GM12892 (cell line): ENCODE measurements at places on chromosomes 11 and 22.

DNA sequence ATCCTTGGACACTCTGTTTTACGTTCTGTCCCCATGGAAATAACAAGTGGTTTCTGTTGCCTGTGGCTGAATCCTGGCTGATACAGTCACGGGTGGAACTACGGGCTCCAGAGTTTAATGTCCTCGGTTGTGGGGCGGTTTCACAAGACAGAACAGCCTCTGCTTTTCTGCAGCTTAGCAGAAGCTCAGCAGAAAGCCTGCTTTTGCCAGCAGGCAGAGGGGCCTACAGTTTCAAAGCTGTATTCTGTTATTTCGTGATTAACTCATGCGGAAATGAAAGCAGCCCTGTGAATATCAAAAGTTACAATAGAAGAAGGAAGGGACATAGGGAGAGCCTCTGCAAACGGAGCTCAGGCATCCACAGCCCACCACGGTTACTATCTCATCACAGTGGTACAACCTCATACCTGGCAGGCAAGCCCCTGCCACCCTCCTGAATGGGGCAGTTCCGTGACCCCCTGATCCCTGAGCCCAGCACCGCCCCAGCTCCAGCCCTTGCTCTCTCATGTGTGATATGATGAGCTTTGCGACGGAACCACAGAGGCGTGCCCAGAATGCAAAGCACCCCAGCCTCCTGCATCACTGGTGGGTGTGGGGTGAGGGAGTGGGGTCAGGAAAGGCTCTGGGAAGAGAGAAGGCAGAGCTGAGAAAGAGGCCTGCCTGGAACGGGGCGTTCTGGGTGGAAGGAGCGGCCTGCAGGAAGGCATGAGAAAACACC lies 360.6 kb downstream of the BRD1 start:
- no peak for DNase-seq

- DNase-seq: no peak
These were observed 29.3 kb upstream of the MMP7 start for GRCh38 chr11:102559839-102560238.

GRCh38 chr11:95688501-95689222 lies 100.9 kb downstream of the FAM76B start:
- DNase-seq: no peak

DNA sequence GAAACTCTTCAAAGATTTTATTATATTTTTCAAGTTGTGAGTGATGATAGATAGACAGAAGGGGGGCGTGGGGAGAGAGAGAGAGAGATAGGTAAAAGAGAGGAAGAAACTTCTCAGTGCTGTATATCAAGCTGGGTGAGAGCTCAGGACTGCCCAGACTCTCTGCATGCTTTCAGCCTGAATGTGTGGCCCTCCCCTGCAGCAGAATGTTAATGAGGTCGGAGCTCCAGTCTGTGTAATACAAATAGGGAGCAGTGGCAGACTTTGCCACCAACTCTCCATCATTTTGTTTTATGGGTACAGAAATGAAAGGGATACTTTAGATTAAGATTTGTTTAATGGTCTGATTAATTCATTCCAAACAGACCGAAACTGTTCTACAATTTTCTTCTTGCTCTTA lies 752.8 kb downstream of the OPCML start:
- no peak for DNase-seq

- DNase-seq: no peak
These were observed 2.5 kb downstream of the GLYATL1 start for GRCh38 chr11:58941838-58942237.
